Right renal pelvis (tissue), 4 donors: ENCODE measurements at places on chromosomes 11 and 22. TPM values are rescaled to one million over a fixed set of nuclear protein-coding genes. Genes with fewer than 3 reads are reported as not detected.

TBX10 gene
- not detected for polyA plus RNA-seq

CECR2 gene
- polyA plus RNA-seq = 11.6 TPM

CCDC116 gene
- 0.91 TPM for polyA plus RNA-seq

LINC01488 gene
- not detected for polyA plus RNA-seq

SUSD2 gene
- 18.9 TPM for polyA plus RNA-seq

- DNase-seq = no peak
Measured at GRCh38 chr11:2868506-2869133, 17.0 kb downstream of the CDKN1C start.

CHADL gene
- 3.1 TPM for polyA plus RNA-seq

DNA sequence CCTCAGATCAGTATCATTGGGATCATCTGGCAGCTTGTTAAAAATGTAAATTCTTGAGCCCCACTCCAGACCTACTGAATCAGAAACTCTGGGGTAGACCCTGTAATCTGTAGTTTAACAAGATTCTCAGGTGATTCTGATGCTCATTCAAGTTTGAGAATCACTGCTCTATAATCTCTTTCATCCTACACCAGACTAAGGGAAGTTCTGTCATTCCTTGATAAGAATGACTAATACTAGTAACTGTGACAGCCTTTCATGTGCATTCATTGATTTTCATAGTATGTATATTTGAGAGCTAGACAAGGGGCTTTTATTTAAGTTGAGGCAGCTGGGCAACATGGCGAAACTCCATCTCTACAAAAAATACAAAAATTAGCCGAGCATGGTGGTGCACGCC lies 30.0 kb downstream of the NAT10 start:
- no peak for DNase-seq

TUB gene
- polyA plus RNA-seq = 24.6 TPM

DNA sequence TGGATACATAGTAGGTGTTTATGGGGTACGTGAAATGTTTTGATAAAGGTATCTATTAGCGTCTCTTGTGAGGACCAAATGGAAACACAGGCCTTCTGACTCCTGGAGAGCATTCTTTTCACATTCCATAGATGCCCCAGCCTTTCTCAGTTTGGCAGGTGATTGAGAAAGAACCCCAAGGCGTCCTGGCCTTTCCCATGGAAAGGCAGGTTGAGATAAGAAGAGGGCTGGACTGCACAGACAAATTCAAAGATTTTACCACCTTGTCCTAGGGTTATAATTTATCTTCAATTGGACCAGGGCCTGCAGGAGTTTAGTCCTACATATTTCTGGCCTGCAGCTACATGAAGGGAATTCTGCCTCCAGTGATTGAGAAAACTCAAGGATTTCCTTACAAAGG lies 661 bp upstream of the OLFML1 start:
- no peak for DNase-seq

- DNase-seq = no peak
Measured at GRCh38 chr11:19511413-19512183, 201.0 kb upstream of the NAV2 start.

- DNase-seq = no peak
Measured at GRCh38 chr11:94120946-94121345, 7.7 kb upstream of the PANX1 start.

DNA sequence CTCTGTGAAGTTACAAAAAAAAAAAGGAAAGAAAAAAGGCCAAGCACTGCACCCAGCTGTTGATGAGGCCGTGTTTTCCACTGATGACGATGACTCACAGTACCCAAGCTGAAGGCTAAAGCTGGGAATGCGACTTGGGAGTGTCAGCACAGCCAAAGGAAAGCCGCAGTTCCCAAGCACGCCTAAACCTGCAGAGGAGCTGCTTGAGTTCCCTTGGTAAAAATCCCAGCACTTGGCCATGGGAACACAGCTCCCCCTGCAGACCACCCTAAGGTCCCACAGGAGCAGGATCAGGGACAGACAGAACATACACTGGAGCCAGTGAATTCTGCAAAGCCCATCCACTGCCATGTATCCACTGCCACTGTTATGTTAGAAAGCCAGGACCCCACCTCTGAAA lies 39.9 kb downstream of the SERGEF start:
- DNase-seq = no peak

DNA sequence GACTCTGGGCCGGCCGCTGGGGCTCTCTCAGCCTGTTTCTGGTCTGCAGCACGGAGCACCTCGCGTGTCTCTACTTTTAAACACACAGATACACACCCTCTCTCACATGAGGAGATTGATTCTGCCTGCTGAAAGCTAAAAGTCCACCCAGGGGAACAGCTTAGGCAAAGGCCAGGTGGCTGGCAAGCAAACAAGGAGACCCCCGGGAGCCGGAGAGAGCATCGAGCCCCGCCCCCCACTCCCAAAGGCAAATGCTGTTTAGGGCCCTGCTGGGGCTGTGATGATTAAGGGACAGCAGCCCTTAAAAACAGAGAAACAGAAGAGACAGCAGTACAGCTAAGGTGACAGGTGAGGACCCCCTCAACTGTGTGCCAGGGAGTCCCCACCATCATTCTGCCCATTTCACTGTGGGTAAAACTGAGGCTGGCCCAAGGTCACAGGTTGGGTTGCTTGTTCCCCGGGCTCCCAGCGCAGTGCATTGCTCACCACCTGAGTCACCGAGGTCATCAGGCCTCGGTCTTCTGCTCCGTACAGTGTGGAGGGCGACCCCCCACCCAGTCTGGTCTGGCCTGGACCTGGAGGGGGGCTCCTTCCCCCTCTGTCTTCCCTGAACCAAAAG lies 6.8 kb downstream of the CABP7 start:
- DNase-seq = no peak

GRCh38 chr11:44606472-44606871 lies 41.0 kb downstream of the CD82 start:
- no peak for DNase-seq

GRCh38 chr11:127071606-127072005 lies 71.0 kb upstream of the KIRREL3 start:
- no peak for DNase-seq

EMID1 gene
- 115 TPM for polyA plus RNA-seq

ANO5 gene
- polyA plus RNA-seq = 4.2 TPM

- DNase-seq = no peak
Measured at GRCh38 chr22:20464096-20464614, 26.5 kb upstream of the SCARF2 start.

BEST1 gene
- polyA plus RNA-seq = 4.5 TPM

DNA sequence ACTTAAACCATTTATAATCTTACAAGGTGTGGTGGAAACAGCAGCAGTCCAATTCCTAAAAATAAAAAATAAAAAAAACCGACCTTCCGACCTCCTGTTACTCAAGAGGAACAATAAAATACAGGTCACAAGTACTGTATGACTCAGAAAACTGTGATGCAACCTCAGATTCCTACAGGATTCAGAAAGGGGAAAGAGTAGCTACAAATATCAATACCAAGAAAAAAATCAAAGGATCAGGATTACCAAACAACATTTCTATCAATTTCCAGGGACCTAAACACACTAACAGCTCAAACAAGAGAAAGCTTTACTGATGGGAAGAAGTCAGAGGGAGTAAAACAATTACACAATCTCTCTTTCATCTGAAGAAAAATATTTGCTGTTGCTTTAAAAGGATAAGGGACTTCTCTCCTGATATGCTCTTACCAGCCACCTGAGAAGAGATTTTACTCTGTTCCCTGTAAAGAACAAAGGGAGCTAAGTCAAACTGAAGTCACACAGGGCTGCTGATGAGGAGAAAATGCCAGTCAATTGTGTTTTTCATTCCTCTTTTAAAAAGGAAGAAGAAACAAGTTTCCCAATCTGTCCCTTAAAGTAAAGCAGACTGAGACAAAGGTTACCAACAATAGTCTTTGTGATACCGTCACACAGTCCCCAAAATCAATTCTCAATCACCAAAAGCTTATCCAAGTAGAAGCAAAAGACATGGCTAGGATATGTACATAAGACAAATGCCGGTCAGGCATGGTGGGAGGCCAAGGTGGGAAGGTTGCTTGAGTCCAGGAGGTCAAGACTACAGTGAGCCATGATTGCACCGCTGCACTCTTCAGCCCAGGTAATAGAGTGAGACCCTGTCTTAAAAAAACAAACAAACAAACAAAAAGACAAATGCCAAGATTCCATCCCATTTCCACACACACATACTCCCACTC lies 39.3 kb downstream of the AMBRA1 start:
- DNase-seq = no peak
